ENCODE measurements at places on chromosomes 7 and 10.

DNA sequence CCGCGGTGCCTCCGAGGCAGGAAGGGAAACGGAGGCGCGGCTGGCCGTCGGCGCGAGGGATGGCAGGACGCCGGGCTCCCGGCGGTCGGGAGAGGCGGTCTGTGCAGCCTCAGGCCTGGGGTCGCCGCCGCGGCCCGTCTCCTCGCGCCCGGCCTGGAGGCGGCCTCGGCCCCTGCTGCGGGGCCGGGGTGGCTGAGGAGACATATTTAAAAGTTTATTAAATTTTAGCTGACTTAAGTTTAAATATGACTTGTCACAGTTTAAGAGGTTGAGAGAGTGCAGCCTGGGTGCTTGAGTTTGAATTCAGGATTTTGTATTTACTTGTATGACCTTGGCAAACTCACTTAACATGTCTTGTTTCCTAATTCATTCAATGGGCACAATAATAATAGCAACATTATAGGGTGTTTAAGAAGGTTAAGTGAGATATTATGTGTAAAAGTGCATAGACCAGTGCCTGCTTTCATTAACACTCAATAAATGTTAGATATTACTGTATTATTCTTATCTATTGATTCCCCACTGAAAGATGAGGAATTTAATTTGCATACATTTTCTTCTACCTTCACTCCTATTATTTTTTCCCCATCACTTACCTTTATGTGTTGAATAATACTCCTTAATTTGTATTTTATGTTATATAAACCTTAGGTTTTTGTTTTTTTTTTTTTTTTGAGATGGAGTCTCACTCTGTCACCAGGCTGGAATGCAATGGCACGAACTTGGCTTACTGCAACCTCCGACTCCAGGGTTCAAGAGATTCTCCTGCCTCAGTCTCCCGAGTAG, 718 bp downstream of the DYNC2I1 start:
- DNase-seq = no peak

GRCh38 chr10:7121154-7121797, 289.6 kb downstream of the SFMBT2 start:
- DNase-seq = no peak

GRCh38 chr10:24357344-24358004, 148.5 kb downstream of the KIAA1217 start:
- DNase-seq = no peak

GRCh38 chr7:23247046-23247602, 549 bp downstream of the GPNMB start:
- no peak for DNase-seq

- DNase-seq = no peak
Measured at GRCh38 chr10:71634531-71635164, 84.9 kb downstream of the C10orf105 start.

DNA sequence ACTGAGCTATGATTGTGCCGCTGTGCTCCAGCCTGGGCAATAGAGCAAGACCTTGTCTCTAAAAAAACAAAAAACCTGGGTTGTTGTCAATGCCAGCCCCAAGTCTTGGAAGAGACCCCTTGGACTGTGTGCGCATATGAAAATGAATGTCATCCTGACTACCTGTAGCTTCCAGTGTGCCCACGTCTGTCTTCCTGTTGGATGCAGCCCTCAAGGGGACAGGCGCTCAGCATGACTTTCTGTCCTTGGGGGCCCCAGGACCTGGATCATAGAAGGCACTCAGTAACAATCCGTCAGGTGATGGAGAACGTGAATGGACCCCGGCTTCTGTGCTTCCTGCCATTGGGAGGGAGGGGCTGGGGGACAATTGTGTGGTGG, 9.0 kb downstream of the PRF1 start:
- no peak for DNase-seq

DNA sequence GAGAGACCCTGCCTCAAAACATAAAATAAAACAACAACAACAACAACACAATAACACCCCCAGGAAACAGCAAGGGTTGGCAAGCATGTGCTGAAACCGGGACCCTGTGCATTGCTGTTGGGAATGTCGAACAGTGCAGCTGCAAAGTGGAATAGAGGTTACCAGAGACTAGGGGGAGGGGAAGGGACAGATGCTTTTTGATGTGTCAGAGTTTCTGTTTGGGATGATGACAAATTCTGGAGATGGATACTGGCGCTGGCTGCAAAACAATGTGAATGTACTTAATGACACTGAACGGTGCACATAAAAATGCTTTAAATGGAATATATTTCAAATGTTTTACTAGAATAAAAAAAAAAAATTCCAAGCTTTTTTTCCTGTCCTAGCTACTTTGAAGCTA, 241.8 kb downstream of the TEX36 start:
- no peak for DNase-seq

- DNase-seq = no peak
Measured at GRCh38 chr10:20166096-20166675, 350.0 kb downstream of the PLXDC2 start.

DNA sequence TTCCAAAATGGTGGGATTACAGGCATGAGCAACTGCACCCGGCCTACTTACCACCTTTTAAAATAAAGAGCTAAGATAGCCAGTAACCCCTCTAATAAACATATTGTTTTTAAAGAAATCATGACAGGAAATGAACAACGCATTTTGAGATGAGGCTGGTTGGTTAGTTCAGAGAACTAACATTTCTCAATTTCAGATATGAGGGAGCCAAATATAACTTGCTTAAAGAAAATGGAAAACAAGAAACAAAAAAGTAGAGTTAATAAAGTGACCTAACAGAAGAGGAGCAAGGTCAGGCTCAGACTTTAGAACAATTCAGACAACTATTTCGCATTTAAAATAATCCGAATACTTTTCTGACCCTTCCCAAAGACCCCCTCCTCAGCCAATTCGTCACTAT, 254.9 kb upstream of the PHF14 start:
- DNase-seq = no peak

- DNase-seq = no peak
Measured at GRCh38 chr7:152922318-152923081, 162.9 kb downstream of the ACTR3B start.

DNA sequence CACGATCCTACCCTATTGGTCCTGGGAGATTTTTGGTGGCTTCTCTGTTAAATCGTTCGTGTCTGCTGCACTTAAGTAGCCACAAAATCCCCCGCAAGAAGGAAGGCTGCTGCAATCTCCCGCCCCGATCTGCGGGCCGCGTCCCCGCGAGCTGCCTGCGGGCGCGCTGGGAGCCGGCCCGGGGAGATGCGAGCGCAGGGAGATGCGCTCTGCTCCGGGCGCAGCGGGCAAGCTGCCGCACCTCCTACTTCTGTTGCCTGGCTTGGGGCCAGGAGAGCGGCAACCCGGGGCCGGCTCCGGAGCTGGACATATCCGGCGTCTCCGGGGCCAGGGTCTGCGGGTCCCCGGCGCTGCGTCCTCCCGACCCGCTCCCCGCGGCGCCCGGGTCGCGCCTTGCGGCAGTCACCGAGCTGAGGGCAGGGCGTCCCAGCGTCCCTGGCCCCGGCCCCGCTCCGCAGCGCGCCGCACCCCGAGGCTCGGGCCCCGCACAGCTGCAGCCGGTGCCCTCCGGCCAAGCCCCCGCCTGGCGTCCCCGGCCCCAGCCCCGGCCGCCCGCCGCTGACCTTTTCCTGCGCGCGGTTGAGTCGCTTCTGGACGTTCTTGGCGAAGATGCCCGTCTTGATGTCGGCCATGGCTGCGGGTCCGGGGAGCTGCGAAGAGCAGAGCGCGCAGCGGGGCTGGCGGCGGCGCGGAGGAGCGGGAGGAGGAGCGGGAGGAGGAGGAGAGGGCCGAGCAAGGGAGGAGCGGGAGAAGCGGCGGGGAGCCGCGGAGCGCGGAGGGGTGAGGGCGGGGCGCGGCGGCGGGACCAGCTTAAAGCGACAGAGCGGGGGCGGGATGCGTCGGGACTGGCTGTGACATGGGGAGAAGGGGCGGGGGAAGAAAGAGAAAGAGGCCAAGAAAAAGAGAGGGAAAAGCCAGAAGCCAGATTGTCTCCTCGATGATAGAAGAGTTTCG, at the start of gene AMPH:
TSS of gene AMPH (minus strand) at position 654 of the 954 bp plus-strand sequence. CDS start at position 632, 22 bp downstream.
- no peak for DNase-seq

DNA sequence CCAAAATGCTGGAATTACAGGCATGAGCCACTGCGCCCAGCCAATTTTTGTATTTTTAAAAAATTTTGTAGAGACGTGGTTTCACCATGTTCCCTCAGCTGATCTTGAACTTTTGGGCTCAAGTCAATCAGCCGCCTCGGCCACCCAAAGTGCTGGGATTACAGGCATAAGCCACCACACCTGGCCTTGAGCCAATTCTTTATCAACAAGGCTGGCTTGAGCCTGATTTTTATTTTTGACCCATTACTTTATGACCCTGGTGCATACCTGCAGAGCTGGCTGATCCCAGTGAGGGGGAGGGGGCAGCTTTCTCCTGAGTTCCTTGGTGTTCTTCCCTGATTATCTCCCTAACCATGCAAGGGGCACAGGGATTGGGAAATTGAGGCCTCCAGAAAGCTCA, 15.8 kb upstream of the CPA1 start:
- no peak for DNase-seq

GRCh38 chr7:12327922-12328321, 75.7 kb downstream of the VWDE start:
- DNase-seq = no peak

- DNase-seq = no peak
Measured at GRCh38 chr10:43866712-43867111, 218.0 kb upstream of the ZNF32 start.

DNA sequence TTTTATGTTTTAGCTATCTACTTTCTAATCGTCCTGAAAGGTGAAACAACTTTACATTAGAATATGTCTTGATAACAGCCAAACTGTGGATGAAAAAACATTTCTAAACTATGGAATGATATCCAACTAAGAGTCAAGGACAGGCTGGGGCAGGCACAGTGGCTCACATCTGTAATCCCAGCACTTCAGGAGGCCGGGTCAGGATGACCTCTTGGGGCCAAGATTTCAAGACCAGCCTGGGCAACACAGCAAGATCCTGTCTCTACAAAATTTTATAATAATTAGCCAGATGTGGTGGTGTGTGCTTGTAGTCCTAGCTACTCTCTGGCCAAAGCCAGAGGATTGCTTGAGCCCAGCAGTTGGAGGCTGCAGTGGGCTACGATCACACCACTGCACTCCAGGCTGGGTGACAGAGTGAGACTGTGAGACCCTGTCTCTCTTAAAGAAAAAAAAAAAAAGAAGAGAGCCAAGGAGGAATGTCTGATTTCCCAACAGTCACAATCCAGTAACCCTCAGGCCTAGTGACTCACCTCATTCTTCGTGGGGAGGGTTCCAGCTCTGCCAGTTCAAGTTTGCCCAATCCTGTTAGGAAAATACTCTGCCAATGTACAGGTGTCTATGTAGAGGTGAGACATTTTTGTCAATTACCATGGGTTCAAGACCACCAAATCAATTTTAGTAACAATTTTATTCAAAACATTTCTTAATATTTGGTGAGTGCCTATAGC, 14.6 kb upstream of the FZD1 start:
- DNase-seq = no peak

DNA sequence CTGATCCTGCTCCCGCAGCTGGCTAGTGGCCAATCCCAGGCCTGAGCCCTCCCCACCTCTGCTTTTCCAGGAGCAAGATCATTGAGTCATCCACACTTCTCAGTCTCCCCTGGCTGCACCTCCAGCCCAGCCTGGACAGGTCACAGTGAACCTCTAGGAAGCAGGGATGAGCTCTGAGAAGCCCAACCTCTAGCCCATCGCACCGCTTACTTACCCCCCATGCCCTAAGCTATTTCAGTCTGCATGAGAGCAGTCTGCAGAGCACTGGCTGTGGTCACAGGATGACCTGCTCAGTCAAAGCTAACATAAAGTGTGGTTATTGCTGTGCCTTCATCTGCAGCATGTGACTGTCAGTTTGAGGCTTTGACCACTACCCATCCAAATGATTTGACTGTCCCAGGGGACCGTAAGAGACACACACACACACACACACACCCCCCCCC, 129.2 kb downstream of the SORBS1 start:
- DNase-seq = no peak

- DNase-seq = no peak
Measured at GRCh38 chr7:134051020-134051419, 76.1 kb upstream of the LRGUK start.

DNA sequence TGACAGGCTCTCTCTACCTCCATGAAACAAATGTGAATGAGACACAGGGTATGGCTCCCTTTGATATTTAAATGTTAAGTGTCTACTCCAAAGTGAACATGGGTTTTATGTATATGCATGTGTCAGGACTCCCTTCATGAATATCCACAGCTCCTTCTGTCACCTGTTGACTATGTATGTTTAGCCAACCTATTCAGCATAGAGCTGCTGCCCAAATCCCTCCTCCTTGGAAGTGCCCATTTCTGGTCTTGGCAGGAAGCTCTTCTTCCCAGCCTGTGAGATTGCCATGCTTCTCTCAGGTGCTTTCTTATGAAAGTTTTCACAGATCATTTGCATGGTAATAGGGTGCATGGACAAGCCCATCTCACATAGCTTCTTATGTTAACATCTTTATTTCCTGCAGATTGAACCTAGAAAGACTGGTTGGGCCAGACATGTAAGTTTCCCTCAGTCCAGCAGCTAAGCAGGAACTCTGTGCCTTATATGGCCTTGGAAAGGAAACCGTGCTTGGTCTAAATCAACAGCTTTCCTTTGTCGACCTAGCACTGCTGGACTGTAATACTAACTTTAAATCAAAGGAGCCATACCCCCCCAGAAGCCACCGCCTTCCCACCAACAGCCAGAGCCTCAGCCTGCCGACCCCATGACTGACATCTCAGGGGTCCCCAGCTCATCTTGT, 288.9 kb downstream of the ADARB2 start:
- no peak for DNase-seq

- DNase-seq = no peak
Measured at GRCh38 chr7:118731854-118732253, 507.4 kb downstream of the ANKRD7 start.
